ENCODE measurements at places on chromosomes 2 and 18.

GRCh38 chr2:43407935-43408334 is 181.5 kb upstream of the ZFP36L2 start:
- DNase-seq = no peak

- no peak for DNase-seq
Measured at GRCh38 chr2:70354264-70354949, 52.5 kb upstream of the FAM136A start.

- no peak for DNase-seq
Measured at GRCh38 chr2:219961947-219962498, 334.6 kb downstream of the SLC4A3 start.

DNA sequence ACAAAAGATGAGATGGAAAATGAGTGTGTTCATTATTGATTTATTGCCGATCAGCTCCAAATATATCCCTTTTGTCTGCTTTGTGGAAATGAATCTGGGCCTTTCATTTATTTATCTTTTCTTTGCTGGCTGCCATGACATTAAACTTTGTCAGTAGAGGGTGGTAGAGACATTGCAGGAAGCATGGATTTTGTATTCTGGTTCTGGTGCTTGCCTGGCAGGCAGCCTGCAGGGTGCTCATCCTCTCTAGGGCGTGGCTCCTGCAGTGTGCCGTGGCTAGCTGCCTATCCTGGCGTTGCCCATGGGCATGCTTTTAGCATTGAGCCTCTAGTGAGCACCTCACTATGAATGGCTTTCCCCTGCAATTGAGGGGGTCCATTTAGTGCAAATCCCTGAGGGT is 593.1 kb downstream of the RNF144A start:
- no peak for DNase-seq

GRCh38 chr2:228927028-228928010 is 343.8 kb downstream of the PID1 start:
- no peak for DNase-seq
